ENCODE measurements at places on chromosomes 16 and 17.
A peak's percentile ranks its signal among the peaks of the same experiment; 100 is the strongest.

GRCh38 chr16:57640612-57641011, 12.2 kb downstream of the ADGRG1 start:
- no peak for DNase-seq

DNA sequence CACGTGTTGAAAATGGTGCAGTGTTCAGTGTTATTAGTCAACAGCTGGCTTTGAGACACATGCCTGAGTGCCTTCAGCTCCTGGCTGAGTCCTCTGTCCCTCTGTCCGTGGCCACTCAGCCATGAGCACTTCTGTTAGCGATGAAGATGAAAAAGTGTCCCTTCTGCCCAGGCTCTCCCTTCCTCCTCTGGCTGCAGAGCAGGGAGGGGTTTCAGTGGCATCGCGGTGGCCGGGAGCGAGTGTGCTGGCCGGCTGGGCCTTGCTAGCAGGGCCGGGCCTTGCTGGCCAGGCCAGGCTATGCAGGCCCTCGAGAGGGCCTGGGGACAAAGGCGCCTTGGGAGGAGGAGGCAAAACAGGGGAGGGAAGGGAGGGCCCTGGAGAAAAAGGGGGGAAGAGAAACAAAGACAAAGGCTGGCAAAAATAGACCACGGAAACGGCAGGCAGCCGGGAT, 47.7 kb downstream of the CMIP start:
- DNase-seq, result no peak

DNA sequence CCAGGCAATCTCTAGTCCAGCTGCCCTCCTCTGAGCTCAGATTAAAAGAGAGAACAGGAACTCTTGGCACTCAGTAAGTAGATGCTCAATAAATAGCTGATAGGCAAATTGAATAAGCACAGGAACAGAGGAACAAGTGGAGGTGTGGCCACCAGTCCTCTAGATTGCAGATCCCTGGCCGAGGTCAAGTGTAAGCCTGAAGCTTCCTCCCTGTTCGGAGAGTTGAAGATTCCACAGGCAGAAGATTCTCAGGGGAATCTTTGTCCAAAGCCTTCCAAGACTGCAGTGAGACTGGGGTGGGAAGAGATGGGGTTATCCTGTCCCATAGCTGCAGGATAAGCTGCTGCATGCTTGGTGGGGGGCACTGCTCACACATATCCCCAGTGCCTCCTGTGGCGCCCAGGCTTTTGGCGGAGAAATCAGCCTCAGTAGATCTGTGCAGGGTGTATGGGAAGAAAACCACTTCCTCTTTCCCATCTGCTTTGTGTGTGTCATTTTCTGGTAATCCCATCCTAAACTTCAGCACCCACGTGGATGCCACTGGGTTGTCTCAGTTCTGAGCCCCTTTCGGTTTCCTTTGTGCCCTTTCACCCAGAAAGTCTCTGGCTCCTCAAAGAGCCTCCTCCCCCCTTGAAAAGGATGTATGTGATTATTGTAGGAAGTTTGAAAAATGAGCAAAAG, 12.1 kb downstream of the CD300A start:
- peak; percentile 96 for DNase-seq

GRCh38 chr16:83996481-83997252, 28.6 kb downstream of the NECAB2 start:
- no peak for DNase-seq

DNA sequence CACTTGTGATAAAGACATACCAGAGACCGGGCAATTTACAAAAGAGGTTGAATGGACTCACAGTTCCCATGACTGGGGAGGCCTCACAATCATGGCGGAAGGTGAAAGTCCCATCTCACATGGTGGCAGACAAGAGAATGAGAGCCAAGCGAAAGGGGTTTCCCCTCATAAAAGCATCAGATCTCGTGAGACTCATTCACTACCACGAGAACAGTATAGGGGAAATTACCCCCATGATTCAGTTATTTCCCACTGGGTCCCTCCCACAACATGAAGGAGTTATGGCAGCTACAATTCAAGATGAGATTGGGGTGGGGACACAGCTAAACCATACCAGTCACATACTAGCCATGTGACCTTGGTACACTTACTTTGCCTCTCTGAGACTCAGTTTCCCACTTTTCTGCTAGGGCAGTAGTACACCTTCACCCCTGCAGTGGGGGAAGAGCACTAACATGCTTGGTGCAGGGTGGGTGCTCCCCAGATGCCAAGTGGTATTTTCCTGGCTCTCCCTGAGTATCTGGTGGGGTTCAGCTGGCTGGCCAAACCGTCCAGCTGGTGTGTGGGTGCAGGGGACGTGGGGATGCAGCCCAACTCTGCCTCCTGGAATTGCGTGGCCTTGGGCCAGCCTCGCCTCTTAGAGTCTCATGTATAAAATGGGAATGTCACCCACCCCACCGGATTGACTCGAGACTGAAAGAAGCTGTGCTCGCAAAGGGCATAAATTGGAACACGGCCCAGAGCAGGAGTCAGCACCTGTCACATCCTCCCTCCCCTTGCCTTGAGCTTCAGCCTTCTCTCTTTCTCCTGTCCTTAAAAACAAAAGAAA, 364.1 kb downstream of the CPPED1 start:
- DNase-seq, result peak; percentile 8

GRCh38 chr16:13425836-13426235, 494.1 kb upstream of the ERCC4 start:
- DNase-seq, result no peak

GRCh38 chr17:51598824-51599223, 338.5 kb downstream of the UTP18 start:
- DNase-seq, result no peak

DNA sequence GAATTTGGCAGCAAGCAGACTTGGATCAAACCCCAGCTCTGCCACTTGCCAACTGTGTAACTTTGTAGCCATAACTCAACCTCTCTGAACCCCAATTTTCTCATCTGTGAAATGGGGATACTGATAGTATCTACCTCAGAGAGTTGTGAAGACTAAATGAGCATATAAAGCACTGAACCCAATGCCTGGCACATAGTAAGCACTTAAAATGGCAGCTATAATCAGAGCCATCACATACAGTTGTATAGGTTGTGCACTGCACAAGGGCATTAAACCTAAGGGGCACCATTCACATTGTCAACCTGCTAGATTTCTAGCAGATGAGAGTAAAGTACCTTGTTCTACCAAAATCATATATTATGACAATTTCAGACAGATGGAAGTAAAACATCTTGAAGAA, 10.6 kb upstream of the CPNE2 start:
- no peak for DNase-seq

DNA sequence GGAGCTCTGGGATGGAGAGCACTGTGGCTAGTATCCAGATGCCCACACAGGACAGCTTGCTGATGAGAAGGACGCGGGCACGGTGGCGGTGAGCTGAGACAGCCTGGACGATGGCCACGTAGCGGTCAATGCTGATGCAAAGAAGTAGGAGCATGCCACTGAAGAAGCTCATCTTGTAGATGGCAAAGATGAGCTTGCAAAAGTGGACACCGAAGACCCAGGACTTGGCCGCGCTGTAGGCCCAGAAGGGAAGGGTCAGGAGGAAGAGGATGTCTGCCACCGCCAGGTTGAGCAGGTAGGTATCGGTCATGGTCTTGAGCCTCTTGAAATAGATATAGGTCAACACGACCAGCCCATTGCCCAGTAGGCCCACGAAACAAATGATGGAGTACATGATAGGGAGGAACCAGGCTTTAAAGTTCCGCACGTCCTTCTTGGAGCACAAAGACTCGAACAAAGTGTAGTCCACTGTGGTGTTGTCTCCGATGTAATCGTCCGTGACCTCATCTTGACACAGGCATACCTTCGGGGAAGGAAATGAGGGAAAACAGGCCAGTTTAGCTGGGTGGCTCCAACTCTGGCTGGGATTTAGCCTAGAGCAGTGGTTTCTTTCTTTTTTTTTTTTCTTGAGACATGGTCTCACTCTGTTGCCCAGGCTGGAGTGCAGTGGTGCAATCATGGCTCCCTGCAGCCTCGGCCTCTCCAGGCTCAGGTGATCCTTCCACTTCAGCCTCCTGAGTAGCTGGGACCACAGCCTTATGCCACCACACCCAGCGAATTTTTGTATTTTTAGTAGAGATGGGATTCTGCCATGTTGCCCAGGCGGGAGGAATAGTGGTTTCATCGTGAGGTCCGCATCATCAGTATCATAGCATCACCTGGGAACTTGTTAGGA, 9.7 kb downstream of the CCR7 start:
- no peak for DNase-seq

GRCh38 chr17:50642071-50642721, 7.5 kb downstream of the ABCC3 start:
- DNase-seq, result no peak

DNA sequence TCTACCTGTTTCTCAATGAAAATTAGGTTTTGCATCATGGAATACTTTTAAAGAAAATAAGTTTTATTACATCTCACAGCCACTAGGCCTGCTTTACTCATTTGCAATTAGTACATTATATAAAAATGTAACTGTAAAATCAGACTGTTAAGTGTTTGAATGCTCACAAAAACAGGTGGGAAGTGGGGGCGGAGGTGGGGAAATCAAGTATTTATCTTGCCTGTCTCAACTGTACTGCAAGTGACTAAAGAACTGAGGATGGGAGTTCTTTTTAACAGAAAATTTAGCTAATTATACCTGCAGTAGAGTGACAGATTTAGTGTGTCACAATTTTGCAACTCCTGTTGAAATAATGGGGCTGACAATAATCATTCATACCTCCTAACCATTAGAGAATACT, 34.1 kb downstream of the ITFG1 start:
- DNase-seq, result no peak

DNA sequence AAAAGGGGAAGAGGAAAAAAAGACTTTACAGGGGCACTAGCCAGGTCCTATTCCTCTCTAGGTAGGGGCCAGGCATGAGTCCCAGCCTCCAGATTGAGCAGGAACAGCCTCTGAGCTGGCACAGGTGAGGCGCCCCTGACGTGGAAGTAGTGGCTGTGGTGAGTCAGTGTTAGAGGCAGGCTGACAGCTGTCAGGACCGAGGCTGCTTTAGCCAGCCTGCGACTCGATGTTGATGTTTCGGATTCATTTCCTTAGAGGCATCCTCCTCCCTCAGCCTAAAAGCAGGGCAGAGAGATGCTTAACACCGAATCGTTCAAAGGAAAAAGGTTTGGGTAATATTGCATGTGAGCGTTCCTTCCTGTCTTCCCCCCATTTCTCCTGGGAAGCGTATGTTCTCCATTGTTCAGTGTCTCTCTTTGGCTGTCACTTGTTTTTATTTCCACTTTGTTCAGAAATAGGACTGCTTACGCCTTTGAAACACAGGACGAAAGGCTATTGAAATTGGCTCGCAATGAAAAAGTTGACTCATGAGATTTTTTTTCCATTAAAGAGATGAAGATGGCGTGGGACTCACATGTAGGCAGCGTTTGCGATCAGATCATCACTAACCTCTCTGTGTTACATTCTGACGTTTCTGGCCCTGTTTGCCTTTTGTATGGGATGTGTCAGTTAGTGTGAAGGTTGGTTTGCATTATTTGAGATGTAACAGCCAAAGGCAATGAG, 1.3 kb downstream of the KIAA0513 start:
- DNase-seq, result no peak
